ENCODE measurements at places on chromosomes 4 and X.

DNA sequence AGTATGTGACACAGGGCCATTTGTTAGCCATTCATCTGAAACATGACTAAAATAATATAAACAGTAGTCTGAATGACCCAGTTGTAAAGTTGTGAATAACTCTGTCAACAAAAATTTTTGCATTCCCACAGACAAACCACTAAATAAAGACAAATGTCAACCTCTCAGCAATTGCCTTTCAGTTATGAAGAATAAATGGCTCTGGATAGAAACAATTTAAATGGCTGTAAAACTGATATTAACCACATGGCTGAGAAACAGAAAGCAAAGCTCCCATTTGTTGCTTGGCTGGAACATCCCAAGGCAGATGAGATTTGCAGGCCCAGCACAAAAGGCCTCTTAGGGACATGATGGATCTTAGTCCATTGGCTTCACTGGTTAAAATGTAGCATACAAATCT is 296.3 kb downstream of the GALNTL6 start:
- no peak for DNase-seq

DNA sequence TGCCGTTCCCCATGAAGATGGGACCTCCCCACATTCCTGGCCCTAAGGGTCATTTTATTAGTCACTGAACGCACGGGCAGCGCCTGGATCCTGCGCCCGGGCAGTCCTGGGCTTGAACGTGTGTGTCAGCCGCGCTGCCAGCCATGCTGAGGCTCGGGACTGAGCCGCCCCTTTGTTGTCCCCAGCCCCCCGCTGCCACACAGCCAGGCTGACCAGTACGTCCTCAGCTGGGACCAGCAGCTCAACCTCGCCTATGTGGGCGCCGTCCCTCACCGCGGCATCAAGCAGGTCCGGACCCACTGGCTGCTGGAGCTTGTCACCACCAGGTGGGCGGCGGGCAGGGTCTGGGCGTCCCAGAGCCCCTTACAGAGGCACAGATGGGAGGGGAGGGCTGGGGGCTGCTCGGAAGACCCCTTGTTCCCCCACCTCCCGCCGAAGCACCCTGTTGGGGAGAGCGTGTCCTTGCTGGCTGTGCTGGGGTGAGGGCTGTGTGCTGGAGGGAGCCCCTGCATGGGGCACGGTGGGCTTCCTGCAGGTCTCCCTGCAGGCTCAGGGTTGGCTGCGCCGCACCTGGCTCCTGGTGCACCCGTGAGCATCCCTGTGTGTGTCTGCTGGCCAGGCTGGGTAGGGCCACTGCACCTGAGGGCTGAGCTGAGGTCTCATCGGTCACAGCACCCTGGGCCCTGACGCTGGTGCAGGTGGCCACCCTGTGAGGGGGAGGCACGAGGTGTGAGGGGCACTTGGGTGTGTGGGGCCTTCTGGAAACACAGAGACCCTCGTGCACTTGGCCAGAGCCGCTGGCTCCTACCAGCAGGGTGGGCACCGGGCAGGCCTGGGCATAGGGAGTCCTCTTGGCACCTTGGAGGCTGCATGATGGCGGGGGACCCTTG is 1.0 kb downstream of the IDUA start:
- DNase-seq, result no peak

- DNase-seq, result peak; percentile 38
These were observed 580 bp downstream of the NAF1 start for GRCh38 chr4:163166041-163166579.

- no peak for DNase-seq
These were observed 14.2 kb upstream of the ADD1 start for GRCh38 chr4:2829321-2829932.

DNA sequence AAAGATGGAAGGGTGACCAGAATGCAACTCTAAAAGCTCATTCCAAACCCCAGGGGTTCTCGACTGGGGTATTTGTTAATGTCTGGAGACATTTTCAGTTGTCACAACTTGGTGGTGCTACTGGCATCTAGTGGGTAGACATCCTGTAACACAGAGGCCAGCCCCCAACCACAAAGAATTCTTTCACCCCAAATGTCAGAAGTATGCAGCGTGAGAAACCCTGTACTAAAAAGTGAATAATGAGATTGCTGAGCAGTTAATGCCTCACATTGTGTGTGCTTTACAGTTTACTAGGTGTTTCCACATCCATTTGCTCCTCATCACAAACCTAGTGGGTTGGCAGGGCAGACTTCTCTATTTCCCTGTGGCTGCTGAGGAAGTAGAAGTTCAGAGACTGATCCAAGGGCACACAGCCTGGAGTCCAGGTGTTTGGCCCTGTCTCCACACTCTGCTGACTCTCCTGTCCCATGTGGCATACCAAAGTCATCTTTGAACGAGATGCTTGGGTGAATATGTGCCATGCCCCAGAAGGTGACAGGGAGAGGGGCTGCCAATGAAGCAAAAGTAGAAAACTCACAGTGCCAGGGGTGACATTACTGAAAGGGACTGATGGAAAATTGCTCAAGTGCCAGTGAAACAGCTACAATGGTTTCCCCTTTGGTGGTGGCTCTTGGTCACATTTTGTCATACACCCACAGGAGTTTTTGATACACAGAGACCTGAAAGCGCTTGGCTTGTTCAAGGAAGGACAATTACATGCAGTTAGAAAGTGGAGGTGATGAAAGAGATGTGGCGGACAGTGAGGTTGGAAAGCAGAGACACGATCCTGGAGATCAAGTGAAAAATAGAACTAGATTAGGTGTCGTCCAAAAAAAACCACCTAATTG is 10.1 kb upstream of the TMEM154 start:
- no peak for DNase-seq

DNA sequence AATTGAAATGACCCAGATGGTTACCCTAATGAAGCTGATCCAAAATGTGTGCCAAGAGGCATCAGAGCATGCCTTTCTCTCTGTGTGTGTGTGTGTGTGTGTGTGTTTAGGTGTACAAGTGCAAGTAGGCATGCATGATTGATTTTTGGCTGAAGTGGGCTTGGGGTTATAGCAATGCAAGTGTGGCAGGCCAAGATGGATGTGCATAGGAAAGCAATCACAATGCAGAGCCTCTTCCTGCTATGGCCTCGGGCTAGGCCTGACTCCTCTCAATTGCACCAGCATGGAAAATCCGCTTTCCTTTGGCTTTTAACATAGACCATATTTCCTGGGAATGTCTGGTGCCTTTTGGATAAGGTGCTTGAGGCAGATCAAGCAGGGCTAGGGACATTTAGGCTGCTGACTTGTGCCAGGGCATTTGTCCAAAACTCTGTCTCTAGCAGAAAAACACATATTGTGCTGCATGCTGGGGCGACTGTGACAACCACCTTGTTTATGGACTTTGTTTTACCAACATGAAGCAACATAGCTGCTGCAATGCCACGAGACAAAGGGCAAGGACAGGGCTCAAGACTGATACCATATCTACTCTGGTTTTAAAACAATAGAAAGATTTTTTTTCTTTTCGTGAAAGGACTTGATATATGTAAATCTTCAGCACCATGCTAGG is 395.7 kb downstream of the RAPGEF2 start:
- DNase-seq, result no peak

DNA sequence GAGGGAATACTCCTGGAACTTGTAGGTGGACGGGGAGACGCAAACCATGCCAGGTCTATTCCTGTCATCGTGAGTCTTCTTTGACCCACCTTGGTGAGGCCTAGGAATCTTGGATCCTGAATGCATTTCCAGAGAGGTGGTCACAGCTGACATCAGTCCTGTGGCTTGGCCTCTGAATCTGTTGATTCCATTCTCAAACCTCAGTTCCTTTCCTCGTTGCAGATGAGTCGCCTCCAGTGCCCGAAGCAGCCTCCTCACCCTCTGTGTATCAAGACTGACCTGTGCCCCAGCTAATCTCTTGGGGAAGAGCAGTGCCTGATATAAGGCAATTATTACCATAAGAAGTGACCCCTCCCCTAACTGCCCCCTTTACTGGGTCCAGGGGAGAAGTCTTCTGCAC is 118.1 kb downstream of the SMIM20 start:
- DNase-seq, result no peak

GRCh38 chr4:20266215-20267082 is 14.7 kb downstream of the SLIT2 start:
- DNase-seq, result no peak

DNA sequence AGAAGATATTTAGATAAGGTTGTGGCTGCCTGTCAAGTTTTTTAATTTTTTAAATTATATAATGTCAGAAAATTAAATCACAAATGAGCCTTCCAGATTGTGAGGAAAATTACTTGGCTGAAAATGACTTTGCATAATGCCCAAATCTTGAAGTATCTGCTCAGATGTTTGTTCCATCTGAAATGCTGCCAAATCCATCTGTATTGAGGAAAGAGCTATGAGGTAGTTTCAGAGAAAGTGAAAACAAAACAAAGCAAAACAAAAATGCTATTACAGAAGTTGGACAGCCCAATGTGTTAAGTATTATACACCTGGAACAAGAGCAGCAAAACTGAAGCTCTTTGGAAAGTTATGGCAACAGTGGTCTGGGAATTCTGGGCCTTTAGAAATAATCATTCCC is 23.3 kb upstream of the GUCY1B1 start:
- DNase-seq, result no peak

- no peak for DNase-seq
These were observed 223.5 kb downstream of the CLCN4 start for GRCh38 chrX:10380300-10380699.

DNA sequence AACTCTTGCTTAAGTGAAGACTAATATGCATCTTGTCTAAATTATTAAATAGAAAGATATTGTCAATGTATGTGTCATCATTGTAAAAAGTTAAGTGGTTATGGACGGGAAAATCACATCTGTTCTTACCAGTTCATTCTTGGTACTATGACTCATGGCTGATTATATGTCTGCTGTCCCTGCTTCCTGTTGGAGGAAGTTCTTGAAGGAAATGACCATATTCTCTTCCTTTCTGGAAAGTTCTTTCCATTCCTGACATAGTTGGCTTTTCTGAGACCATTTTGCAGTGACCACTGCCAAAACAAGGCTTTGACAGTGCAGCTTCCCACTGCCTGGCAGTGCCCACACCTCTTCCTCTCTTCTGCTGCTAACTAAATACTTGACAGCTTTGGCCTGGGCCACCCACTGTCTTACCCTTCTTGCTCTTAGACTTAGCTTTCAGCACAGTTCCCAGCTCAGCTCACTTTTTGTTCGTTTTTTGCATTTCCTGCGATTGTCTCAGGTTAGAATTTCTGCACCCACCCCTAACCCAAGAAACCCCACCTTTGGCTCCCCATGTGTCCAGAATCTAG is 13.2 kb upstream of the CLDN24 start:
- DNase-seq, result no peak

- no peak for DNase-seq
These were observed 5.8 kb downstream of the SSR4 start for GRCh38 chrX:153800177-153800722.

GRCh38 chr4:176193938-176194337 is 1.4 kb downstream of the SPATA4 start:
- DNase-seq, result peak; percentile 38

- DNase-seq, result no peak
These were observed 163.3 kb upstream of the SPOCK3 start for GRCh38 chr4:167397586-167397985.

- DNase-seq, result no peak
These were observed 176.3 kb downstream of the FAM13A start for GRCh38 chr4:88880501-88881226.

DNA sequence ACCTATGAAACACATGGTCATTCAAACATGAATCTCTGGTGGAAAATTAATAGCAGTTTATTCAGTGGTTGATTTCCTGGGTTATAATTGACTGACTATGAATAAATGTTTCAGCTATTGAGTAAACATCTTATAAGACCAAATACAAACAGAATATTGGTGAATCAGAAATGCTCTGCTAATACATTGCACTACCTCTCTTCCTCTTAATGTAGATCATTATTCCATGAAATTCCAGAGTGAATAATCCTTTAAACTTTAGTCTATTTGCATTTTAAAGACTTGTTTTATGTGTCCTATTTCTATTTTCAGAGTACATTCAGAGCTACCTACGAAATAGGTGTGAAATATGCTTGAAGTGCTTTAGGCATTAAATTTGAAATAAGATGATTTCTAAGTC is 715.4 kb downstream of the ADGRL3 start:
- no peak for DNase-seq

- no peak for DNase-seq
These were observed 293.2 kb downstream of the FBXO8 start for GRCh38 chr4:173990126-173990868.

DNA sequence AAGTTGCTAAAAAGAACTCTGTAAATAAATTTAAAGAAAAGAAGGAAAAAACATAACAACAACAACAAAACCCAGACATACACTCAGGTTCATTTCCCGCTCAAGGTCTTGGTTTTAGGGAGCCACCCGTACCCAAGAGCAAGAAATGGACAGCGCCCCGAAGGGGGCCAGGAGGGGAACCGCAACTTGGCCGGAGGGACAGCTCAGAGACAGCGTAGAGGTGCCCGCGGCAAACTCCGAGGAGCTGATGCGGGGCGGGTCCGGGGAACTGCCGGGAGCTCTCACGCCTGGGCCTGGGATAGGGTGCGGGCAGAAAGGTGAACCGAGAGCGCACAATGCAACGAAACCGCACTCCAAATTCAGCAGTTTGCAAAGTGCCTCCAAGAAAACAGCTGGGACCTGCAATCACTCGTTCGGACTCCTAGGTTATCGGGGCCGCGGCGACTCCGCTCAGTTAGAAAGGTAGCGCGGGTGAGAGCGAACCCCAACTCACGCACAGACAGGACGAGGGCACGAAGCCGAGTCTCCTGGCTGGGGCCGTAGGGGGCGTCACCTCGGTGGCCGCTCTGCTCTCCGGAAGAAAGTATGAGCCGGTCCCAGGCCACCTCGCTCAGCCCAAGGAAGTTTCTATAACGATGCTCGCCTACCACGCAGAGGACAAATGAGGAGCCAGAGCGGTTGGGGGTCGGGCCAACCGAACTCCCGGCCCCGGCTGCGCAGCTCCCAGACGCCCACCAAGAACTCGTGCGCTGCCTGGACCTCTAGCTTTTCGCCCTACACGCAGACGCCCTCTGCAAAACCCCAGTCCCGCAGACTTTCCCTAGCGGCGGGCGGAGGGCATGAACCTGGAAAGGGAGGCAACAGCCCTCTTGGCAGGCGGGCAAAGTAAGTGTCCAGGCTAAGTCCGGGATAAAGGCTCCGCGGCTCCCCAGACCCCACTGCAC is 1.4 kb downstream of the NDNF start:
- no peak for DNase-seq

GRCh38 chr4:145670422-145670821 is 9.5 kb upstream of the C4orf51 start:
- DNase-seq, result no peak

GRCh38 chr4:95550115-95550987 is 1.6 kb upstream of the UNC5C start:
- DNase-seq, result no peak

GRCh38 chr4:153467897-153468262 is 1.7 kb downstream of the TMEM131L start:
- no peak for DNase-seq

Data from stimulated activated naive CD4-positive, alpha-beta T cell treated with Interleukin-2 at 50 U/mL for 16 hours (primary cell).